IPS DF 19.7 (cell line): ENCODE measurements at places on chromosomes 3 and 15.

- no peak for DNase-seq
Observed at GRCh38 chr3:5187920-5188418, 462 bp downstream of the EDEM1 start.

GRCh38 chr15:80140909-80141308 lies 11.9 kb upstream of the FAH start:
- DNase-seq, result no peak

DNA sequence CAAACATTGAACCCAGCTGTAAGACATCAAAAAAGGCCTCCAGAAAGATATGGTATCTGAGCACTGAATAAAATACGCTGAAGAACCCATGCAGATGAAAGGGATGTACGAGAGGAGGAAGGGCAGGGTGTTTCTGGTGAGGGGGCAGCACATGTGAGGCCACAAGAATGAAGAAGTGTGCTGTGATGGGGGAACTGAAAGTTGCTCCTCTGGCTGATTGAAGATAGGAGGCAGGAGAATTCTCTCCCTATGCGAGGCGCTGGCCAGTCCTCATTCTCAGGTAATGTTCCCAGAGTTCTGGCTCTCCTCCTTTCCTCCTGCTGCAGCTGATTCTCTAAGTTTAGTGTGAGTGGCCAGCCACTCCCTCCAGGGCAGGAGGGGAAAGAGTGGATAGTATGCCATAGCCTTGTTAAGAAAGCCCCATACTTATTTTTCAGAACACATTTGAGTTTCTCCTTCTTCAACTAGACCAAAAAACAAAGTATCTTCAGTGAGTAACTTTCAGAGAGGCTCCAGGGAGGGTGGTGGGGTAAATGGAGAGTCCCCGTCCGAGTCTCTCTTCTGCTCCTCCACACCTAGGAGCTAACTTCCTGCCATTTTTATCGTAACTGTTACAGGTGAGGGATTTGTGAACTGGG lies 26.9 kb upstream of the MYO1E start:
- DNase-seq, result no peak

DNA sequence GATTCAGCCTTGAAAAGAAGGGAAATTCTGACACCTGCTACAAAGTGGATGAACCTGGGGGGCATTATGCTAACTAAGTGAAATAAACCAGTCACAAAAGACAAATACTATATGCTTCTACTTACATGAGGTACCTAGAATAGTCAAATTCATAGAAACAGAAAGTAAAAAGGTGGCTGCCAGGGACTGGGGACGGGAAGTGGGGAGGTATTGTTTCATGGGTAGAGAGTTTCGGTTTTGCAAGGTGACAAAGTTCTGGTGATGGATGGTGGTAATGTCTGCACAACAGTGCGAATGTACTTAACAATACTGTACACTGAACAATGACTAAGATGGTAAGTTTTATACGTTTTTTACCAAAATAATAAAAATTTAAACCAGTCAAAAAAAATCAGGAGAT lies 4.8 kb downstream of the IDH2 start:
- DNase-seq, result no peak

GRCh38 chr15:89177633-89178306 lies 43.6 kb downstream of the RLBP1 start:
- no peak for DNase-seq

GRCh38 chr3:64445109-64445943 lies 220.1 kb upstream of the PRICKLE2 start:
- peak; percentile 40 for DNase-seq

- DNase-seq, result no peak
Observed at GRCh38 chr3:19688767-19689166, 245.2 kb downstream of the EFHB start.

DNA sequence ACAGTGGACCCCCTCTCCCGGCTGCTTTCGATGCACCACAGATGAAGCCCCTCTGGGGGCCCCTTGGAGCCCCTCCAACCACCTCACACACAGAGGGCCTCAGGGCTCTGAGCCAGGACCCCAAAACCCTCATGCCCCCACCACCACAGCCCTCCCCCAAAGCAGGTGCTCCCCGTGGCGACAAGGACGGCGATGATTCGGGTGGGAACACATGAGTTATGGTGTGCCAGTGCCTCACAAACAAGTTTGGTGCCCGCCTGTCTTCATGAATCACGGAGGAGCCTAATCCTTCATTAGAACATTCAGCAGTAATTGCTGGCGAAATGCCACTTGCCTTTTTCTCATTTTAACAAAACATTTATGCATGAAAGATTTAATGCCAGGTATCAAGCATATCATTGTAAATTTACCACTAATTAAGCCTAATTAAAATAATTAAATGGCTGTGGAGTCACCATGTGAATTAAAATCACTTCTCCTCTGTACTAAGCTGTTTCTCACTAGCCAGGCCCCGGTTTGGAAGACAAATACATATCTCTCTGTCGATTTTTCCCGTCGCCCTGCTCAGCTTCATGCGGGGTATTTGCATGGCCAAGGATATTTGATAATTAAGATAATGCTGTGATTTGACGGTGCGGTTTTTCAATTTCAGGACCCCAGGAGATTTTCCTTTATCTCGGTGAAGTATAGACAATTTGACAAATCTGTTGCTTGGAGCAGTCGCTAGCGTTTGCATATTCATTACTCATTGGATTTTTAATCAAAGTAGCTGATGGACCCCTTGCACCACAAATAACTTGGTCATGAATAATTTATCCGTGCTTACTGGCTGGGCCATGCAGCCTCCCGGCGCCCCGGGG lies 157.0 kb downstream of the TLE3 start:
- DNase-seq, result no peak

DNA sequence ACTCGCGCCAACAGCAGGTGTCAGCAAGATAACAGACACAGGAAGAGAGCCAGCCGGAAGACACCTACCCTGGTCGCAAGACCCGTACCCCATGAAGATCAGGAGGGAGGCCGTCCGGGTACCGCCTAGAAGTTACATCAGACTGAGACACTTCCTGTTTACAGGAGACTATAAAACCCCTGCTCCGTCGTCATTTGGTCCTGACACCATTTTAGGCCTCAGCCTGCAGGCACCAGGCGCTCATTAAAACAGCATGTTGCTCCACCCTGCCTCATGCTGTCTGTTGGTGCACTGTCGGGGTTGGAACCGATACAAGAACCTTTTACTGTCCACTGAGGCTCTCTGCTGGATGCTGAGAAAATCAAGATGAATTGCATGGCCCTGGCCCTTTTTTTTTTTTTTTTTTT lies 15.6 kb upstream of the PRTG start:
- DNase-seq, result no peak

GRCh38 chr15:36325206-36325605 lies 254.2 kb upstream of the CDIN1 start:
- DNase-seq, result no peak
